ENCODE measurements at places on chromosomes 11 and 22. TPM values are rescaled to one million over a fixed set of nuclear protein-coding genes. Genes with fewer than 3 reads are reported as not detected.

Gene APOA5
- not detected for total RNA-seq

Gene LTO1
- 17.1 TPM for total RNA-seq

Gene MAJIN
- total RNA-seq = not detected

DNA sequence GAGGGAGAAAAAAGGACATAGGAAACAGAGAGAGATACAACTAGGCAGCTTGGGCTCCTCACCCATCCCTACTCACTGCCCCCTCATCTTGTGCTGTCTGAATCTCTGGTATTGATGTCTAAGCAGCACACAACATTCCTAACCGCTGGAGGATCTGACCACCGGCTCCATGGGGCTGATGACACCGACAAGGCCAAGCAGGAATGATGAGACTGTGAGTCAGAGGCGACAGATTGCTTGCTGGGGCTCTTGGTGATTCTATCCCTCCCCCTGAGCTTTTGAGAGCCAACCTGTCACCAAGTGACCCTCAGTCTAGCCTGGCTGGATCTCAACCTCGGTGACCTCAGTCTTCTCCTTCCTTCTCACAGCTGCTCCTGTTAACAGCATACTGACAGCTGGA is 13.8 kb downstream of the PAMR1 start:
- H3K4me1 ChIP-seq = no peaks in the 10 kb centered on the region
- no peaks in the 10 kb centered on the region for H3K36me3 ChIP-seq
- DNase-seq = no peak
- H3K27me3 ChIP-seq = no peaks in the 10 kb centered on the region

GRCh38 chr11:121723246-121723741 is 270.5 kb upstream of the SORL1-AS1 start:
- no peaks in the 10 kb centered on the region for H3K4me1 ChIP-seq
- no peaks in the 10 kb centered on the region for H3K36me3 ChIP-seq
- no peak for DNase-seq
- no peak overlapping the region for H3K27ac ChIP-seq

- no peaks in the 10 kb centered on the region for H3K27me3 ChIP-seq
- no peak for DNase-seq
- H3K36me3 ChIP-seq = no peaks in the 10 kb centered on the region
Measured at GRCh38 chr22:23064381-23065068, 5.8 kb upstream of the GNAZ start.

DNA sequence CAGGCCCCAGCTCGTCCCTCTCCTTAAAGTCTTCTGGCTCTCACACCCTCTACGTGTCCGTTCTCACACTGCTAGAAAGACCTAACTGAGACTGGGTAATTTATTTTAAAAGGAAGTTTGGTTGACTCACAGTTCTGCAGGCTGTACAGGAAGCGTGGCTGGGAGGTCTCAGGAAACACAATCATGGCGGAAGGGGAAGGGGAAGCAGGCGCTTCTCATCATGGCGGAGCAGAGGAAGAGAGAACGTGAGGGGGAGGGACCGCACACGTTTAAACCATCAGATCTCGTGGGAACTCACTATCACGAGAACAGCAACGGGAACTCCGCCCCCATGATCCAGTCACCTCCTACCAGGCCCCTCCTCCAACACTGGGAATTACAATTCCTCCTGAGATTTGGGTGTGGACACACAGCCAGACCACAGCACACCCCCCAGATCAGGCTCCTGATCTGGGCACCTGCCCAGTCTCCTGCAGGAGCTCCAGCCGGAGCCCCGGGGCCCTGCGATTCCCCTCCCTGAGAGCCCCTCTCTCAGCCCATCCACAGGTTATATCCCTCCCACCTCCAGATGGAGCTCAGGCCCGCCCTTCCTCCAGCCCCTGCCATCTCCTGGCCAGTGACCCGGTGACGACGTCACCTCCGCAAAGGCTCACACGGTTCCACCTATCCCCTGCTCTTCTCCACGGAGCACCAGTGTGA is 170.2 kb downstream of the BRD1 start:
- H3K27ac ChIP-seq = peak overlapping the region; percentile 65
- H3K4me1 ChIP-seq = no peaks in the 10 kb centered on the region
- H3K4me3 ChIP-seq = peak overlapping the region; percentile 48
- H3K27me3 ChIP-seq = no peaks in the 10 kb centered on the region
- H3K36me3 ChIP-seq = no peaks in the 10 kb centered on the region
- peak; percentile 42 for DNase-seq

DNA sequence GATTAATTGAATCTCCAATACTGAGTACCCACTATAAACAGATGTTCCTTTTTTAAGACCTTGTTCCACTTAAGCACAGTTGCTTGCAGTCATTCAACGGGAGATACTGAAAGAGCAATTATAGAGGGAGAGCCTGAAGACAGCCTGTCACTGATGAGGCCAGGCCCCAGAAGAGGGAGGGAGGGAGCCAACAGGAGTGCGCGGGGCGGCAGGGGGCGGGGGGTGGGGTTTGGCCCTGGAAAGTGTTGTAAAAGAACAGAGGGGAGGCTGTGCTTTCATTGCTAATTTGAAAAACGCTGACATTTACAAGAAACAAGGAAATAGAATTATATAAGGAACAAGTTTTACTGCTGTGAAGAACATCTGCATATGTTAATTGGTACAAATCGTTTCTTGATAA is 53.1 kb downstream of the MAP6 start:
- no peak for DNase-seq
- H3K4me3 ChIP-seq = no peak overlapping the region
- H3K27me3 ChIP-seq = no peaks in the 10 kb centered on the region
- no peaks in the 10 kb centered on the region for H3K36me3 ChIP-seq
- H3K4me1 ChIP-seq = no peaks in the 10 kb centered on the region
- H3K27ac ChIP-seq = no peak overlapping the region

- no peak overlapping the region for H3K27ac ChIP-seq
- peak overlapping the region; percentile 53 for H3K4me3 ChIP-seq
- no peak for DNase-seq
- peaks cover 41% of the 10 kb centered on the region for H3K4me1 ChIP-seq
- no peaks in the 10 kb centered on the region for H3K27me3 ChIP-seq
Measured at GRCh38 chr22:23180893-23181720, 798 bp downstream of the BCR start.

DNA sequence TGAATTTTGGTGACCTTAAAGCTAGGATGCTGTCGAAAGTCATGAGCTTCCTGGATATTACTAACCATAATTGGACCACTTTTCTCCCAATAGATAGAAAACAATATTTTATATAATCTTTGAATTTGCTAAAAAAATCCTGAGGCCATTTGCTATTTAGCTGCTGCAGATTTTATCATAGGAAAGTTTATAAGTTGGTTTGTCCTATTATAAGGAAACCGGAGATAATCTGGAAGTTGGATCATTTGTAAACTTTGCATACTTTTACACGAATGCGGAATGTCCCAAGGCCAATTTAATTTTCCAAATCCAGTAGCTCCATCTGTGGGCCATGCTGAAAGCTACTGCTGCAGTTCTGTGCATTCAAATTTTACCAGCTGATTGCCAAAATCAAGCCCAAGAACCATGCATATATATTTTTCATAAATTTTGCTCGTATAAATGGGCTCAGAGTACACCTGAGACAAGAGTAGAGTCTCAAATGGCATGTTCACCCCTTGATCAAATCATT is 378.3 kb downstream of the FAM181B start:
- H3K36me3 ChIP-seq = no peaks in the 10 kb centered on the region
- no peak overlapping the region for H3K27ac ChIP-seq
- no peak for DNase-seq
- no peaks in the 10 kb centered on the region for H3K4me1 ChIP-seq
- no peaks in the 10 kb centered on the region for H3K27me3 ChIP-seq

Data from gastrocnemius medialis (tissue), 4 donors.